Cardiac muscle cell (in vitro differentiated cells and primary cell): ENCODE measurements at places on chromosomes 5 and 9. TPM values are rescaled to one million over a fixed set of nuclear protein-coding genes. Genes with fewer than 3 reads are reported as not detected.

Gene TMEM8B
- 17.0 and 21.8 TPM in 2 replicates for polyA plus RNA-seq

Gene UBAP1
- 52.3 and 60.0 TPM in 2 replicates for polyA plus RNA-seq

Gene SLC6A18
- not detected in 2 replicates for polyA plus RNA-seq

Gene KLHL3
- 11.4 and 12.0 TPM in 2 replicates for polyA plus RNA-seq

Gene SGCD
- 0.77 TPM in 1 of 2 replicates, not detected in the other for polyA plus RNA-seq

Gene GZMA
- polyA plus RNA-seq = not detected in 2 replicates

Gene LVRN
- 0.25 TPM in 1 of 2 replicates, not detected in the other for polyA plus RNA-seq

Gene ITK
- not detected in 2 replicates for polyA plus RNA-seq

Gene PAIP1
- 298 and 341 TPM in 2 replicates for polyA plus RNA-seq

Gene CTNNAL1
- 102 and 115 TPM in 2 replicates for polyA plus RNA-seq

Gene SH3GL2
- not detected in 2 replicates for polyA plus RNA-seq

Gene CDHR2
- polyA plus RNA-seq = 0.59 and 1.4 TPM in 2 replicates

Gene GLE1
- polyA plus RNA-seq = 16.3 and 28.4 TPM in 2 replicates

Gene SLC28A3
- 0.70 and 2.1 TPM in 2 replicates for polyA plus RNA-seq

Gene ORM2
- not detected in 2 replicates for polyA plus RNA-seq

Gene HTR4
- 0.82 and 1.9 TPM in 2 replicates for polyA plus RNA-seq

Gene SNAPC4
- polyA plus RNA-seq = 7.7 and 8.7 TPM in 2 replicates

Gene ARHGEF37
- polyA plus RNA-seq = 4.7 and 6.3 TPM in 2 replicates

Gene SPINK1
- polyA plus RNA-seq = 2.6 TPM in 1 of 2 replicates, not detected in the other

Gene TTC23L
- polyA plus RNA-seq = 1.2 and 2.8 TPM in 2 replicates

Gene INSL6
- polyA plus RNA-seq = 0.14 TPM in 1 of 2 replicates, not detected in the other

Gene ERCC6L2
- 22.7 and 32.4 TPM in 2 replicates for polyA plus RNA-seq

Gene NEUROG1
- not detected in 2 replicates for polyA plus RNA-seq

Gene RNF183
- polyA plus RNA-seq = 0.40 and 0.49 TPM in 2 replicates

Gene FGF1
- polyA plus RNA-seq = not detected in 2 replicates

Gene FCN2
- polyA plus RNA-seq = not detected in 2 replicates

Gene GABRA6
- not detected in 2 replicates for polyA plus RNA-seq

Gene SPINK6
- not detected in 2 replicates for polyA plus RNA-seq

Gene DAB2IP
- 25.7 and 31.7 TPM in 2 replicates for polyA plus RNA-seq

Gene LRRTM2
- polyA plus RNA-seq = 0.24 and 0.70 TPM in 2 replicates

Gene P4HA2
- 51.7 and 65.5 TPM in 2 replicates for polyA plus RNA-seq

Gene C9orf50
- 2.9 and 4.3 TPM in 2 replicates for polyA plus RNA-seq

Gene KIF12
- 0.64 and 1.6 TPM in 2 replicates for polyA plus RNA-seq

Gene RGS7BP
- not detected in 2 replicates for polyA plus RNA-seq

Gene CDX1
- polyA plus RNA-seq = 0.62 TPM in 1 of 2 replicates, not detected in the other

Gene FYB1
- polyA plus RNA-seq = not detected in 2 replicates

Gene MORN5
- polyA plus RNA-seq = not detected in 2 replicates

Gene SLC45A2
- polyA plus RNA-seq = 0.32 TPM in 1 of 2 replicates, not detected in the other

Gene PCDHGA2
- polyA plus RNA-seq = 0.18 and 1.1 TPM in 2 replicates

Gene FBXO4
- 2.1 and 8.4 TPM in 2 replicates for polyA plus RNA-seq

Gene SLC34A3
- polyA plus RNA-seq = 0.24 TPM in 1 of 2 replicates, not detected in the other

Gene C9orf153
- polyA plus RNA-seq = 0.97 TPM in 1 of 2 replicates, not detected in the other

Gene HAND1
- polyA plus RNA-seq = 66.0 and 67.7 TPM in 2 replicates

Gene NRG2
- polyA plus RNA-seq = 13.5 and 14.5 TPM in 2 replicates

Gene DPYSL3
- polyA plus RNA-seq = 49.4 and 86.3 TPM in 2 replicates

Gene TBC1D2
- 3.0 and 5.1 TPM in 2 replicates for polyA plus RNA-seq

Gene LHFPL2
- 96.6 and 101 TPM in 2 replicates for polyA plus RNA-seq

Gene MEIKIN
- polyA plus RNA-seq = not detected in 2 replicates

Gene GAS1
- 12.9 and 14.5 TPM in 2 replicates for polyA plus RNA-seq

Gene OTP
- not detected in 2 replicates for polyA plus RNA-seq

Gene MAP1B
- polyA plus RNA-seq = 95.6 and 119 TPM in 2 replicates

Gene FUBP3
- 82.0 and 116 TPM in 2 replicates for polyA plus RNA-seq

Gene IFNA14
- not detected in 2 replicates for polyA plus RNA-seq

Gene TICAM2
- polyA plus RNA-seq = 0.22 and 0.54 TPM in 2 replicates

Gene STPG3
- 3.2 and 3.3 TPM in 2 replicates for polyA plus RNA-seq

Gene MAMDC2
- polyA plus RNA-seq = 0.51 and 1.1 TPM in 2 replicates
